NCI-H187 treated with DMSO at 0.1 percent for 48 hours (cell line): ENCODE measurements at places on chromosomes 2 and 18.
A peak's percentile ranks its signal among the peaks of the same experiment; 100 is the strongest.

- DNase-seq = no peak
Observed at GRCh38 chr2:3253913-3254441, 123.6 kb downstream of the EIPR1 start.

- peak; percentile 25 for DNase-seq
Observed at GRCh38 chr2:203814661-203815540, 52.7 kb upstream of the CTLA4 start.

DNA sequence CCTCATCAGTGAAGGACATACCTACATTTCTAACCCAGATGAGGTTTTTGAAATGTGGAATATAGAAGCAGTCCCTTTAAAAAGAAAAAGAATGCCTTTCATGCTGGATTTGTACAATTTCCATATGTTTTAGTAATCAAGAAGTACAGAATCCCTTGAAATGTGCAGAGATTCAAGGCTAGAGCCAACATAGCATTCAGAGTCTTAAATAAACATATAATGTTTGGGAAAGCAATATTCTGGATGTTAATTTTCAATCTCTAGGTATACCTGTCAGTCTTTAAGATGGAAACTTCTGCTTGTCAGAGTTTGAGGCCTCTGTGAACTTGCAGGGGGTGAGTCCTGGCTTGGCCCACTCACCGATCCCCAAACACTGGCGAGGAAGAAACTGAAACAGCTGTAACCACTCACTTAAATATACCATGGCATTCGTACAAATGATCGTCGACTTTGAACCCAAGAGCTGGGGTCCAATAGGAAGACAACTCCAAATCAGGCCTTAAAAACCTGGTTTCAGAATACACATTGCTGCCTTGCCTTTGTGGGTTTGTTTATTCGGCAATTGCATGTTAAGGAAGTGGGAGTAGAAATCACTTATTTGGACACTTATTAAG is 132.8 kb upstream of the NCK2 start:
- no peak for DNase-seq

DNA sequence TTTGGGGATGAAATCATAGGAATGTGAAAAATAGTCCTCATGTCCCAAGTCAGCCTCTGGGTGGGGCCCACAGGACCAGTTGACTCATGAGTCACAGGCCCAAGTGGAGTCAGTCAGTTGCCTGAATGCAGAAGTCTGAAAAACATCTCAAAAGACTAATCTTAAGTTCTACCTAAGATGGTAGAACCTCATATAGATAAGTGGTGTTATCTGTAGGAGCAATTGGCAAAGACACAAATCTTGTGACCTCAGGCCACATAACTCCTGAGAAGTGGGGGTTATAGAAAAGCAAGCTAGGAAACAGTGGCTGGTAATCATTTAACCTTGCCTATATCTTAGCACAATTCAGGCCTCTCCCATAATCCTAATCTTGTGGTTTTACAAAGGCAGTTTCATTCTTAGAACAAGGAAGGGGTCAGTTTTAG is 257.1 kb upstream of the SPOPL start:
- no peak for DNase-seq

DNA sequence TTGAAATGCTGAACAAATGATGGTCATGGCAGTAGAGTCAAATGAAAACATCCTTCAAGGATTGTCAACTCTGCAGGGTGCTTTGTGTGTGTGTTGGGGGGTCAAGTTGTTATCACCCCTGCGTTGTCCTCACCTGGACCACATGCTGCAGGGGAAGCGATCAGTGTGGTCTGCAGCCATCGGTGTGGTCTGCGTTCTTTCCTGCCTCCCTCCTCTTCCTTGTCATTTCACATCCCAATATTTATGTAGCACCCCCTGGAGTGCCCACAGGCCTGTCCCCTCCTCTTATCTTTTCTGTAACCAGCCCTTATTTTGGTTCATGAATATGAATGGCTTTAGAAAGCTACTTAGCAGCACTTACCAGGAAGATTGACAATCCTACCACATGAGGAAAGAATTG is 38.9 kb downstream of the UGP2 start:
- DNase-seq = no peak

DNA sequence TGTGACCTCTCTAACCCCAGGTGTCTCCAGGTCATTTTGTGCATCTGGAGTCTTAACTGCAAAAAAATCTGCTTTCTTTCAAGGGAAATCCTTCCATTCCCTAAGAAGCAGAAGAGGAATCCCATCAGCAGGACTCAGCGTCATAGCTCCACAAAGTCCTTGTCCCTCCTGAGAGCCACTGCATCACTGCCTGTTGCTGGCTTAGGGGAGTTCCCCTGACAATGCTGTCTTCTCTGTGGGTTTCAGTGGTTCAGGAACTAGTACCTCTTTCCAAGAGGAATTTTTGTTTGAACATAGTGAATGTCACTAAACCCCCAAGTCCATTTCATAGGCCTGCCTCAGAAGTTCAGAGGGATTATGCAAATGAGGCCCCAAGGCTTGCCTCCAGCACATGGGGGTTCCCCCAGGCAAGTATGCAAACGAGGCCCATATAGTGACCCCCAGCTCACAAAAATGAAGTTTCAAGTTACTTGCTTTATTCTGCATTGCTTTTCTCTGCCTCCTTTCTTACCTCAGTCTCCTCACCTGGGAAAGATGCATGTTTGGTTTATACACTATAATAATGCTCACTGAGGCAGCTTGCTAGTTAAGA is 513.9 kb upstream of the MEX3C start:
- no peak for DNase-seq

- no peak for DNase-seq
Observed at GRCh38 chr2:157329524-157329923, 3.9 kb upstream of the ERMN start.

DNA sequence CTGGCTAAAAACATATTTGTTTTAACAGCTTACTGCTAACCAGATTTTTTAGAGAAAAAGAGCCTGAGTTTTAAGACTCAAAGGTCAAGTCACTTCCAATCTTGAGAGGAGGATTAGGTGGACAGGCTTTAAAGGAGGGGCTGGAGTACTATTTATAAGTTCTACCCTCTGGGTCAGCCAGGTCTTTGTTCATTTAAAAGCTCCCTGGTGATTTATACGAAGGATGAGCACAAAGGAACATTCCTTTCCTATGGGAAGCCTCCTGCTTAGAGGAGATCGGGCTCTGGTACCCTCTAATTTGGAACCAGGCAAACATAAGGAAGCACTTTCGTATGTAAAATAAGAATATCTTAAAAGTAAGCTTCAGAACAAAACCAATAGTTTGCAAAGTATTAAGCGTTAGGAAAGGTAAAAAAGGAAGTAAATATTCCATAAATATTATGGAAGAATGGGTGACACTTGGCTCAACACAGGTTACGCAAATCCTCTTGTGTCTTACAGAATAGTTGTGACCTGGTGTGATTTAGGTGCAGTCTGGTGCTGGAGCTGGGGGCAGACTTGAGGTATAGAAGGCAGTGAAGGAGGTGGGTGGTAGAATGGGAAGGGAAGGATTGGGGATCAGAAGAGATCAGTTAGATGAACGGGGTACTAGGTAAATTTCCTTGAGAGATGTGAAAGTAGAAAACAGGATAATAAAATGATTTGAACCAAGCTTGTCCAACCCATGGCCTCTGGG is 35.6 kb downstream of the PDE6D start:
- no peak for DNase-seq

GRCh38 chr2:55649211-55649610 is 31.8 kb upstream of the PPP4R3B start:
- no peak for DNase-seq

- DNase-seq = no peak
Observed at GRCh38 chr2:189698020-189698887, 23.8 kb downstream of the ANKAR start.

GRCh38 chr18:78511666-78512601 is 467.7 kb upstream of the SALL3 start:
- no peak for DNase-seq

DNA sequence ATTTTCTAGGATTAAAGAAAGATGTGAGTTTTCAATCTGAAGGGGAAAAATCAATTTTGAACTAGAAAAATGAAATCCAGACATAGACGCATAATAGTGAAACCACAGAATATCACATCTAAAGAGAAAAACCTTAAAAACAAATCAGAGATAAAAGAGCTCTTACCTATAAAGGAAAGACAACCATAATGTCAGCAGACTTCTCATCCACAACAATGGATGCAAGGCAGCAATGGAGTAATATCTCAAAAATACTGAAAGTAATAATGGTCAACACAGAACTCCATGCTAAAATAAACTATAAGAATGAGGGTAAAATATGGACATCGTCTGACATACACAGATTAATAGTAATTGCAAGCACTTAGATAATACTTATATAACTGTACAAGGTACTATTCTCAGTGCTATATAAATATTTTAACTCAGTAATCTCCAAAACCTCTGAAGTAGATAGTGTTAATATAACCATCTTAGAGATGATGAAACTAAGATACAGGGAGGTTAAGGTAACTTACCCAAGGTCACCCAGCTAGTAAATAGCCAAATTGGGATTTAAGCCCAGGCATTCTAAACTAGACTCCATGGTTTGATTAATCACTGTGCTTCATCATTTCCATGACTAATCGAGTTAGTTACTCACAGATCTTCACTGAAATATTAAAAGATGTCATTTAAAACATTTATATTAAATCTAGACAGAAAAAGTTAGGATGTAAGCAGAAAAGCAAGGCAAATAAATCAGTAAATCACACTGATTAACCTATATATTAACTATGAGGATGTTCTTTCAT is 89.4 kb upstream of the SPTBN1 start:
- DNase-seq = no peak

DNA sequence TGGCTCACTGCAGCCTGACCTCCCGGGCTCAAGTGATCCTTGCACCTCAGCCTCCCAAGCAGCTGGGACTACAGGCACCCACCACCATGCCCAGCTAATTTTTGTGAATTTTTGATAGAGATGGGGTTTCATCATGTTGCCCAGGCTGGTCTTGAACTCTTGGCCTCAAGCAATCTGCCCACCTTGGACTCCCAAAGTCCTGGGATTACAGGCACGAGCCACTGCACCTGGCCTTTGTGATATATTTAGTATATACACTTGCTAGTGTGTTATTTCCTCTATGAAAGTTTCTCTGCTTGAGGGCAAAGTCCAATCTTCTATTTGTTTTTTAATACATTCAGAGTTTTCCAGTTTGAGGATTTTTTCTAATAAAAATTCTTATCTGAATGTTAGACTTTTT is 119.3 kb downstream of the GALNT3 start:
- no peak for DNase-seq

GRCh38 chr2:128585706-128586105 is 267.0 kb upstream of the HS6ST1 start:
- DNase-seq = no peak

GRCh38 chr2:72892506-72893173 is 5.4 kb downstream of the SPR start:
- DNase-seq = no peak

GRCh38 chr2:98921062-98921461 is 15.0 kb downstream of the CRACDL start:
- DNase-seq = no peak

DNA sequence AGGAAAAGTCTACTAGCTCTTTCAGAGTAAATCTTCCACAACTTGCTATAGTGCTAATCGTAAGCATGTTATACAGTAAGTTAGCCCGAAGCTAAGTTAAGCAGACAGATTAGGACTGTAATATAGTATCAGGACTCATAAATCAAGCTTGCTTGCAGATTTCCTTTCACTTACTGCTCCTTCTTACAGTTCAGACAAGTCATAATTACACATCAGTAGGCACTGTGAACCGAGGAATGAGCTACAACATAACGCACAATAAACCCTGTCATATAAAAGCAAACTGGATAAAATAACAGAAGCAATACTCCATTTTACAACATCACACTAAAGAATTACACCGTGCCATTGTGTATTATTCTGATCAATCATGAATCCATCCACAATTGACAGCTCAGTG is 832.6 kb upstream of the ZEB2 start:
- DNase-seq = no peak

DNA sequence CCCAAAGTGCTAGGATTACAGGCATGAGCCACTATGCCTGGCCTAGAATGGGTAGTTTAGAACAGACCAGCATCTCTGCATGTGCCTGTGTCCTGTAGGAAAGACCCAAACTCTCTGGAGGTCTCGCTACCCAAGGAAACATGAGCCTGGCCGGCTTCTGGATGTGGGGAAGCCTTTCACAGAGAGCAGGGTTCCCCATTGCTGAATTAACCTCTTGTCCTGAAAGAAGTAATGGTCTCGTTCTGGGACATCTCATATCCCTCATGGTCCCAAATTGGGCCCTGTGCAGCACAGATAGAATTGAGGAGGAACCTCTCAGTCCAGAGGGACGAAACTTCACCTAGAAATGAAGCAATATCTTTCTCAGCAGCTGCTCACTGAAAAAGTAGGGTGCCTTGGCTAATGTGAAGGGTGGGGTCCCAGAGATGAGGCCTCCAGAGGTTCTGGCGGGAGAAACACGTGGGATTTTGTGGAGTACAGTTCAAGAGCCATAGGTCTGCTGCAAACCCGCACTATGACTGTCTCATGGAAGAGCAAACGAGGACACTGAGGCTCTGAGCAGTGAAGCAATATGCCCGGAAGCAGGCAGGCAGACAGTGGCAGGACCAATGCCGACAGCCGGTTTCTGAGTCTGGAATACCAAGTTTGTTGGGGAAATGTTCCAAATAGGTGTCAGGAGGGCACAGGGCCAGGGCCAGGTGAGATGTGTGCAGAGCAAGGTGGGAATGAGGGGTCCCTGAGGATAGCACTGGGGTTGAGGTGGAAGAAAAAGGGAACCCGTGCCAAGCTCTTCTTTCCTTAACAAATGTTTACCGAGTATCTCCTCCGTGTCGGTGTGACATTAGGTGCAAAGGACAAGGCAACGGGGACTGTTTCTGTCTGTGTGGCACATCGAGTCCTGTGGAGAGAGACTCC is 121.0 kb upstream of the TWIST2 start:
- DNase-seq = no peak

DNA sequence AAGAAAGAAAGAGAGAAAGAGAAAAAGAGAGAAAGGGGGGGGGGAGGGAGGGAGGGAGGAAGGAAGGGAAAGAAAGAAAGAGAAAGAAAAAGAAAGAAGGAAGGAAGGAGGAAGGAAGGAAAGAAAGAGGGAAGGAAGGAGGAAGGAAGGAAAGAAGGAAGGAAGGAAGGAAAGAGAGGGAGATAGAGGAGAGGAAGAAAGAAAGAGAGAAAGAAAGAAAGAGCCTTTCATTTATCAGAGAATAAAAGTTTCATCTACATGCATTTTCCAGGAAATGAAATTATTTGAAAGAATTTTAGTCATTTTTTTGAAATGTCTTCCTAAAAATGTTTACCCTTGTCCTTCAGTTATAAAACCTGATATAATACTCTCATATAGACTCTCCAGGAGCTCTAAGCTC is 172.4 kb downstream of the TRABD2A start:
- no peak for DNase-seq

GRCh38 chr2:18118703-18119102 is 240.2 kb downstream of the KCNS3 start:
- DNase-seq = no peak

- DNase-seq = no peak
Observed at GRCh38 chr2:11553661-11554398, 20.0 kb downstream of the GREB1 start.

- no peak for DNase-seq
Observed at GRCh38 chr2:164068063-164068462, 332.3 kb upstream of the FIGN start.
